ENCODE measurements at places on chromosomes 6 and 20. TPM values are rescaled to one million over a fixed set of nuclear protein-coding genes. Genes with fewer than 3 reads are reported as not detected.

GRCh38 chr20:57785061-57785460, 75.2 kb upstream of the PMEPA1 start:
- no peak for DNase-seq

DNA sequence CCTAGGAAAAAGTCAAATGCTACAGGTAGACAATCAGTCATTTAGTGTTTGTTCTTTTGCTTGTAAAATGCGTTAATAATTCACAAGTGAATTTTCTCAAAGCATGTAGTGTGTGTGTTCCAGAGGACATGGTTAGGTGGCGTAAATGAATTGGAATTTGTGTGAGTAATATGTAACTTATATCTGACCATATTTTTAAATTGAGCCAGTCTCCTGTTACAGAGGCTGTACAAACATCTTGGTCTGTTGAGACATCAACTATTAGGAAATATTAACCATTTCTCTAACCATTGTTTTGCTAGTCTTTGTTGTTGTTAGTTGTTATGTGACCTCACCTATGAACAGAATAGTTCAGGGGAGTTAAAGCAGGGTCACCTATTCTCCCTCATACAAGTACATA, 22.7 kb downstream of the MCM8 start:
- peak; percentile 96 for DNase-seq

The NOX3 gene
- total RNA-seq, result not detected

DNA sequence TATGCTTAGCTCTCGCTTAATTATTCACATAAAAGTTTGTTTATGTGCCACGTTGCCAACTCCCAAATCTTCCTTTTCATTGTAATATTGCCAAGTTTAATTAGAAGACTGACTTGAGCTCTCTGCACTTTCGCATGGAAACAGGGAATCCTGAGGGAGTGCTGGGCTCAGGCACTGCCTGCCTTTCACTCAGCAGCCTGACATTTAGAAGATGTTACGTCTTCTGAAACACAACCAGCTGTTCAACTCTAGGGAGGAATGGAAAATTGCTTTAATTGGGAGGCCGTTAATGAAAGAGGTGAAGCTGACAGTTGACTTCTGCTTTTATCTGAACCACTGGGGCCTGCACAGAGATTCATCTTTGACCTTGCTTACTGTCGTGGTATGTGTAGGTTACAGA, 77.4 kb upstream of the MTHFD1L start:
- DNase-seq, result no peak

DNA sequence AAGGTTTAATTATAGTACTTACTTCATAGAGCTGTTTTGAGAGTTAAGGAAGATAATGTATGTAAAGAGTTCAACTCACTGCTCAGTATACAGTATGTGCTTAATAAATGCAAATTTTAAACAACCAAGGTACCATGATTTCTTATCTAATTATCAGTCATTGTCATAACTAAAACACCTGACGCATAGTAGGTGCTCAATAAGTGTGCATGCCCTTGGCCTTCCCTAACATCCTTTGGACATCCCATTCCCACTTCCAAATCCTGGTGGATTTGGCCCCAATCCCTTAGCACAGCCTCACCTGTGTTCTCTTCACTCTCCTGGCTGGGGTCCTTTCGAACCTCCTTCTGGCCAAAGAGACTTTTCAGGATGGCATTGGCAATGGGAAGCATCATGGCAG, 41.1 kb downstream of the SLC13A3 start:
- DNase-seq, result no peak

The PPP1R3G gene
- 0.26 TPM for total RNA-seq
